HFF-Myc (cell line): ENCODE measurements at places on chromosomes 5 and 9.

- no peak for DNase-seq
These were observed 148.0 kb upstream of the ADRA1B start for GRCh38 chr5:159768243-159768642.

DNA sequence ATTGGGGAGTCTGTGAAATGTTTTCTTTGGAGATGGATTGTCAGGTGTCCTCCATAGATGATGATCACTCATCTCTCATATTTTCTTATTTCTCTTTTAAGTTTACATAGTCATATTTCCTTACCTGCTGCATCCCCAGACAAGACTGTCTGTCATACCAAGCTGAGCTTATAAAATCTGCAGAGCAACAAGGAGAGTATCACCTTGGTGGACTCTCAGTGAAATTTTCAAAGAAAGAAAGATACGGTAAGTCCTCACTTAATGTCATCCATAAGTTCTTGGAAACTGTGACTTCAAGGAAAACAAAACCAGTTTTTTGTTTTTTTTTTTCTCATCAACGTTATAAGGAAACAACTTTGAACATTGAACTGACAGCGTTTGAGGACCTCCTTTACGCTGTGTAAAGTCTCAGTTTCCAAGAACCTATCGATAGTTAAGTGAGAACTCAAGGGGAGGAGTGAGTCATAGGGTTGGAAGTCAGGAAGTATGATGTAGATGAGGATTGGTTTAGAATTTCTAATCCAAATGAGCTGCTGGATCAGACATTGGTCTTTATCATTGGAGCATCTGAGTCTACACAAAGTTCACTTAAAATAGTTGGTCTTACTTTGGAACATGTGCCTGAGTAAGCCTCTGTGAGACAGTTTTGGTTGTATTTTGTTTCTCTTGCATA is 45.5 kb downstream of the SPIN1 start:
- DNase-seq, result peak; percentile 24

DNA sequence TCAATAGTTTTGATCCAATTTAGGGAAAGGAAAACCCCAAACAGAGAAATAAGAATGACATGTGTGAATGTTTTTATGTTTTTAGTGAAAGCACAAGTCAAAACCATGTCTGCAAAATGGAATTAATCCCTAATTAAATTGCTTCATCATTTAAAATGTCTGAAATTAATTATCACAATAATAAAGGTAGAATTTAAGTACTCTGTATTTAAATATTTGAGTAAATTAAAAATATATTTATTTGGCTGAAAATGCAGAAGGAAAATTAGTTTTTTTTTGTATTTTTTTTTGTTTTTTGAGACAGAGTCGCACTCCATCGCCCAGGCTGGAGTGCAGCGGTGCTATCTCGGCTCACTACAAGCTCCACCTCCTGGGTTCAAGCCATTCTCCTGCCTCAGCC is 330.5 kb upstream of the EFNA5 start:
- DNase-seq, result no peak

DNA sequence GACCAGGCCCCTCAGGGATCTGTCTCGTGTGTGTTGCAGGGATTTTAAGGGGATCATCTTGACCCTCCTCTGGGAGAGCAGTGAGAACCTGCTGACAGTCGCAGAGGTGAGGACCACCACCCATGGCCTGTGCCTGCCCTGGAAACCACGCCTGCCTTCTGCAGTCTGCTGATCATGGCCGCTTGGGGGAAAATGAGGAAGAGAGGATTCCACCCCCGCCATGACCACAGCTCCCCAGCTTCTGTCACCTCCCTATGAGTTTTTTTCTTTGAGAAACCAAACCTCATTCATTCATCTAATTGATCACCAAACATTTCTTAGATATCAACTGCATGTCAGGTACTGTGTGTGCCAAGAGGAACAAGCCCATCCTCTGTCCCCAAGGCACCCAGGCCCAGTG is 46.3 kb upstream of the TDRD7 start:
- DNase-seq, result no peak
